ENCODE measurements at places on chromosomes 7 and 10. TPM values are rescaled to one million over a fixed set of nuclear protein-coding genes. Genes with fewer than 3 reads are reported as not detected.

C10orf95 gene
- not detected for total RNA-seq

VPS37D gene
- 3.7 TPM for total RNA-seq

ACHE gene
- not detected for total RNA-seq

EN2 gene
- total RNA-seq: 1.4 TPM

DNA sequence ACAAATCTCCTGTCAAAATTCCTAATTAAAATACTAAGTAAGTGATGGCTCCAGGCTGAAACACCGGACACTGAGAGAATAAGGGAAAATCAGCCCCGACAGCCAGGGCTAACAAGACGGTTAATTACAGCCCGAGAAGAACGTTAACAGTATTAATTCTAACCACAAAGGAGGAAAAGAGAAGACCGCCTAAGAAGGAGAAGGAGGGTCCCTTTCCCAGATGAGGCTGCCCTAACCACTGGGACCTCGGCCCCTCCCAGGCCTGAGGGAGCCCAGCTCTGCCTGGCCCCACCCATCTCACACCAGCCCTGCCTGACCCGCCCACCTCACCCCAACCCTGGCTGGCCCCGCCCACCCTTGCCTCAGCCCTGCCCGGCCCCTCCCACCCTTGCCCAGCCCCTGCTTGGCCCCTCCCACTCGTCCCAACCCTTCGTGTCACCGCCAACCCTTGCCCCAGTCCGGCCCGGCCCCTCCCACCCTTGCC, 51.3 kb downstream of the PWWP2B start:
- peak; percentile 78 for DNase-seq

DNA sequence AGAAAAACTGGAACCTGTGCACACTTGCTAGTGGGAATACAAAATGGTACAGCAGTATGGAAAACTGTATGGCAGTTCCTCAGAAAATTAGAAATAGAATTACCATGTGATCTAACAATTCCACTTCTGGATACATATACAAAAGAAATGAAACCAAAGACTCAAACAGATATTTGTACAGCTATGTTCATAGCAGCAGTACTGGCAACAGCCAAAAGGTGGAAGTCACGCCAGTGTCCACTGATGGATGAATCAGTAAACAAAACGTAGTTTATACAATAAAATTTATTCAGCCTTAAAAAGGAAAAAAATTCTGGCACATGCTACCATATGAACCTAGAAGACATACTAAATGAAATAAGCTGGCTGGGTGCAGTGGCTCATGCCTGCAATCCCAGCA, 23.0 kb downstream of the IDE start:
- DNase-seq: no peak

- DNase-seq: peak; percentile 19
These were observed 52.8 kb downstream of the ARHGAP22 start for GRCh38 chr10:48551861-48552591.

- DNase-seq: no peak
These were observed 247.4 kb upstream of the TEX47 start for GRCh38 chr7:89042940-89043339.

TECPR1 gene
- total RNA-seq: 5.2 TPM

GRCh38 chr7:40746841-40747556, 612.2 kb downstream of the SUGCT start:
- no peak for DNase-seq

DNA sequence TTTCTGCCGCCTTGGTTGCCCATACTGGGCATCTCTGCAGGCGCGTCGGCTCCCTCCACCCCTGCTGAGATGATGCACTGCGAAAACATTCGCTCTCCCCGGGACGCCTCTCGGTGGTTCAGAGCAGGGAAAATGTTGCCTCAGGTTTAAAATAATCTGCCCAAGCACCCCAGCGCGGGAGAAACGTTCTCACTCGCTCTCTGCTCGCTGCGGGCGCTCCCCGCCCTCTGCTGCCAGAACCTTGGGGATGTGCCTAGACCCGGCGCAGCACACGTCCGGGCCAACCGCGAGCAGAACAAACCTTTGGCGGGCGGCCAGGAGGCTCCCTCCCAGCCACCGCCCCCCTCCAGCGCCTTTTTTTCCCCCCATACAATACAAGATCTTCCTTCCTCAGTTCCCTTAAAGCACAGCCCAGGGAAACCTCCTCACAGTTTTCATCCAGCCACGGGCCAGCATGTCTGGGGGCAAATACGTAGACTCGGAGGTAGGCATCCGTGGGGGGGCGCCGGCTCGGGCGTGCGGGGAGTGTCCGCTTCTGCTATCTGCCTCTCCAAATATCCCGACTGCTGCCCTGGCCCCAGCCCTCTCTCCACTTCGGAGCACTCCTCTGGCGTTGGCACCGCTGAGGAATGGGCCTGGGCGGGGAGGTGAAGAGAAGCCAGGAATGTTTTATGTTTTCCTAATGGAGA, at the start of gene CAV1:
CAV1 (plus strand) TSS at position 428 of the 689 bp plus-strand sequence; CDS start at position 455, 27 bp downstream.
- DNase-seq: peak; percentile 100

SPDYE9 gene
- total RNA-seq: not detected

DNA sequence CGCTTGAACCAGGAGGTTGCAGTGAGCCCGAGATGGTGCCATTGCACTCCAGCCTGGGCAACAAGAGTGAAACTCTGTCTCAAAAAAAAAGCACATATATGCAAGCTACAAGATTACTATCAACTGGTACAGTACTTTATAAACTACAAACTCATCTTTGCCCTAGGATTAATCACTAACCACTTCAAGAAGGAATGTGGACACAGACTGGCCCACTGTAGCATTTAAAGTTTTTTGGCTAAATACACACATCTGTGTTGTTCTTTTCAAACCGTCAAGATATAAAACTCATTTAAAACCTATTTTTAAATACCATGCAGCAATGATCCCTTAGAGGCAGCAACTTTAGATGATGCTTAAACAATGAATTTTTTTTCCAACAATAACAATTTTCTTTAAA, 205.4 kb downstream of the IMMP2L start:
- no peak for DNase-seq
